ENCODE measurements at places on chromosomes 3 and 15.
A peak's percentile ranks its signal among the peaks of the same experiment; 100 is the strongest.

GRCh38 chr3:38552364-38552763, 56.2 kb downstream of the EXOG start:
- DNase-seq, result no peak

DNA sequence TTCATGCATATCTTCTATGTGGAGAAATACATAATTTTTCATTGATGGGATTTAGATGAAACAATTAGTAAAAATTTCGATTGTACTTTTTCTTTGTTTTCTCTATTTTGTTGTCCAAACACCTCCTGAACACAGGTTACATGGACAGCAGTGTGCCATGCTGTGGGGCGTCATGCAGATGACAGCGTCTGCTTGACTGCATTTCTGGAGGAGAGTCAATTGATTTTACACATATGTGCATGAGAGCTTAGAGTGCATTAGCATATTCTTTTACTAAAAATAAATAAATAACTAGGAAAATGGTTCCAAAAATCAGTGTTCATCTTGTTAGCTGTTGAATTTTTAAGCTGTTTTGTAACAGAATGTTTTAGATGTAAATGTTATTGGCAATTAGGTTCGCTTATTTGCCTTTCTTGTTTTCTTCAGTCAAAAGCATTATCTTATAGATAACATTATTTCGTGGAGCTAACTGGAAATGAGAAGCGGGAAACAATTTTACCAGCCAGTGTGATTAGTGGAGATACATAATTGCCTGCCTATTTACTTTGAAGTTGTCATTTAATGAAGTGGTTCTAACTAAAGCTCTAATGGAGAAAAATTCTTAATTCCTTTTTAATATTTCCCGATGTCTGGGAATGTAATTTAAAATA, 82.7 kb upstream of the VGLL3 start:
- DNase-seq, result no peak

- DNase-seq, result no peak
Observed at GRCh38 chr3:108125153-108125543, 34.3 kb upstream of the CD47 start.

GRCh38 chr3:2897821-2898220, 212.4 kb downstream of the IL5RA start:
- no peak for DNase-seq

GRCh38 chr3:175911937-175912336, 1052.8 kb downstream of the NAALADL2 start:
- DNase-seq, result no peak

DNA sequence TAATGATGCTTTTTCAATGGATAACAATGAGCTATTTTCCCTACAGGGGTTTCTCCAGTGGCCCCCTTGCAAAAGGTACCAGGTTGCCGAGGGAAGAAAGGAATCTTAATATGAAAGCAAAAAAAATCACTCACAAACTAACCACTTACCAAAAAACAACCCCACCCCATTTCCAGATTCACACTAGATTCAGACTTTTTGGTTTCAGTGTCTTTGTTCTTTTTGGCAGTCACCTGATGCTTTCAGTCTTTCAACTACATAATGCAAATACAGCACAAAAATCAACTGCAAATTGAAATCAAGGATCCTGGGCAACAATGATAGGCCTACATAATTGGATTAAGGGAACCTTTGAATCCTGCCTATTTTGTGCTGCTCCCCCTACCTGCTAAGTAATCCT, 71.1 kb upstream of the RAP2B start:
- no peak for DNase-seq

DNA sequence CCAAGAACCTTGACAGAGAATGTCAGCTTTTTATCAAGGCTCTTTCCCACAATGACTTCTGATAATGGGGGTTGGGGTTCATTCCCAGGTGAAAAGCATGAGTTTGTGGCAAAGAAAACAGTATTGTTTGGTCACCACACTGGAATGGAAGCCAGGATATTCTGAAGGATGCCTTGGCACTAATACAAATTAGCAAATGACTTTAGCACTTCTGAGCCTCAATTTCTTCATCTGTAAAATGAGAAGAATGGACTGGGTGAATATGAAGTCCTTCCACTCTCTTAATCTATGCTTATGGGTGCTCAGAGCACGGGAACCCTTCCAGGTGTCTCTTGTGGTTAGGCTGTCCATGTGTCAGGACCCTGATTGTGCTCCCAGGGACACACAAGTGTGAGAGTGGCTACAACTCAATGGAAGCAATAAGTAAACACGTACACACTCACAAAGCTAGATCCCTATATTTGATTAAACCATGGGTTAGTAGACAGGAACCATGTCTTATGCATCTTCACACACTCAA, 21.4 kb downstream of the RAB27A start:
- DNase-seq, result no peak

- no peak for DNase-seq
Observed at GRCh38 chr3:124281453-124282316, 289.8 kb upstream of the ROPN1 start.

DNA sequence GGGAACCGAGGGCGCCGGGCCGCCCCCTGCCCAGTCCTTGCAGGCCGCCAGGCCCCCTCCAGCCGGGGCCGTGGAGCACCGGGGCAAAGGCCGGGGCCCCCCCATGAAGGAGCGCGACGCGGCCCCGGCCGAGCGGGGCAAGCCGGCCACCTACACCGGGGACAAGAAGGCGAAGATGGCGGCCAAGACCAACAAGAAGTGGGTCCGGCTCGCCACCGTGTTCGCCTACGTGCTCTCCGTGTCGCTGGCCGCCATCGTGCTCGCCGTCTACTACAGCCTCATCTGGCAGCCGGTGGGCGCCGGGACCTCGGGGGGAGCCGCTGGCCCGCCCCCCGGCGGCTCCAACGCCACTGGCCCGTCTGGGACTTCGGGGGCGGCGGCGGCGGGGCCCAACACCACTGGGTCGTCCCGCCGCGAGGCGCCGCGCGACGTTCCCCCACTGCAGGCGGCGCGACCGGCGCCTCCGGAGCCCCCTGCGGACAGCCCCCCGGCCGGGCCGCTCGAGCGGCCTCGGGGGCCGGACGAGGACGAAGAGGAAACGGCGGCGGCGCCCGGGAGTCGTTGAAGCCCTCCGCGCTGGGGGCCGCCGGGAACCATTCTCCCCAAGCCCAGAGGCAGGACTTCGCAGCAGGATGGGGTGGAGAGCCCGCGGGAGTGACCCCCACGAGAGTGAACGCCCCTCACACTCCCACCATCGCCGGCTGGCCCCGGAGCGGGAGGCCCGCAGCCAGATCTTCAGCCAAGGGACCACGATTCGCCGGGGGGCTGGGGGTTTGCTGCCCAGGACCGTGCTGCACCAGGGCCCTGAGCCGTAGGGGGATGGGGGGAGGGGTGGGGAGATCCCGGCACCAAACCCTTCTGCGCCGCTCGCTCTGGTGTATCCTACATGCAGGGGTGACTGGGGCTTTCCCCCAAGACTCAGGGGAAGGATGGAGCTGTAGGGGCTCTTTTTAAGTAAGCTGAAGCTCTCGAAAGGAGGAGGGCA, 753 bp downstream of the INAFM2 start:
- peak; percentile 48 for DNase-seq

DNA sequence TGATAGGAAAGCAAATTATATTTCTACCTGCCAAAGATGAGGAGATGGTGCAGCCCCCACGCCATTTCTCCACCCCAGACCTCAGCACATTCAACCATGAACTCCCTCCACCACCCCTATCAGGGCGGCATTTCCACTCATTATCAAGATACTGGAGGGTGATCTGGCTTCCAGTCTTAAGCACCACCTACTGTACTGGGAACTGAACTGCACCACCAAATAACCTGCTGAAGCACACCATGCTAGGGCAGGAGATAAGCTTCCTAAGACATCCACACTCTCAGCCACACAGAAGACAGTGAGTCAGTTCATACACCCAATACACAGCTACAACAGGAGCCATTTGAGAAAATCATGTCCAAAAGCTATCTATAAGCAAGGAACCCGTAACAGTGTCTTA, 98.8 kb downstream of the FGF7 start:
- no peak for DNase-seq

DNA sequence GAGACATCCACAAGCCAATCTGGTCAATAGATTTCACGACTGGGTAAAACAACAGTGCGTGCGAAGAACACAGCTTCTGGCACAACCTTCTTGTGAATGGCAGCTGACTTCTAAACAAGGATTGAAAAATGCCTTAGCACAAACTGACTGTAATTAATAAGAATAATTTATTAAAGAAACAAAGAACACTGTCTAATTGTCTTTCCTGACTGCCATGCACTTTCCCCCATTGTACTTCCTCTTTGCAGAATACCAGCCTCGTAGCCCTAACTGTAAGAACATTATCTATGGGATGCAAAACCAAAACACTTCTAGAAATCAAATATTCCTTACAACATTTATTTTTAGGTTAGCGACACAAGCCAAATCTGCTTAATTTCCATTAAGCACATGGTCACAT, 6.5 kb downstream of the FOXP1 start:
- DNase-seq, result no peak

- DNase-seq, result no peak
Observed at GRCh38 chr15:41688671-41689070, 28.5 kb downstream of the MGA start.

GRCh38 chr3:127375151-127375930, 87.5 kb upstream of the PRR20G start:
- DNase-seq, result no peak

GRCh38 chr3:180820400-180820799, 92.1 kb upstream of the FXR1 start:
- no peak for DNase-seq

- DNase-seq, result no peak
Observed at GRCh38 chr3:73475175-73475574, 149.6 kb downstream of the PDZRN3 start.

GRCh38 chr3:5585085-5585484, 397.6 kb downstream of the EDEM1 start:
- no peak for DNase-seq

DNA sequence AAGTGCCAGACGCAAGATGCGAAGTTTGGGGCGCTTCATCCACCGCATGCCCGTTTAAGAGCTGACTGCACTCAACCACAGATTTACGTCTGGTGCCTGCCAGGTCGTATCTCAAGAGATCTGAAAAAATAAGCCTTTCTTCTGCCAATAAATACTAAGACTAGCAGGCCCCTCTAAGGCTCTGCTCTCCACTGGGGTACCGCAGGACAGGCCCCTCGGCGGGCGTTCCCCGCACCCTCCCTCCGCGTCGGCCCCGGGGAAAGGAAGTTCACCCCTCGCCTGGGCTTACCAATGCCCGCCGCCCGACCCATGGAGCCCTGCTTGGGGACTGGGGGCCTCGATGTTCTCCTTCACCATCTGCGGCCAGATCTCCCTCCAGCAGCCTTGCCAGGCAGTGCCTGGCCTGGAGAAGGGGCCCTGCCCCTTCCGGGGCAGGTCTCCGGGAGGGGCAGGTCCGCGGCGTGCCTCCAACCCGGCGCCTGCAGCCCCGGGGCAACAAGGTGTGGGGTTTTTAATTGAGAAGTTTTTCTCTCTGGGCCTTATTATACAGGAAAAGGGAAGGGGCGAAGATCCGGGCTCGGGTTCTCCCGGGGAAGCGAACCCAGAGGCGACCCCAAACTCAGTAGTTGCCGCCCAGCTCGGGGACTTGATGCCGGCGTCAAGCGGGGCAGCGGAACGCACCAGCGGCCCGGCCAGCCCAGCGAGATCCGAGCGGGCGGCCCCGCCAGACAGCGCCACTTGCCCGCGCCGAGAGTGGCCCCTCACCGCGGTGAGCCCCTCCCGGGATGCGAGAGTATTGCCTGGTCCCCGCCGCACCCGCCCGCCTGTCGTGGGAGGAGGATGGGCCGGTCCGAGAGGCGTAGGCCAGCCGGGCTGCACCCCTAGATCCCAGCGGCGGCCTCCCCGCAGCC, 735 bp downstream of the GOLGA8B start:
- peak; percentile 50 for DNase-seq

GRCh38 chr3:151460774-151461450, at the start of gene IGSF10:
Gene IGSF10, minus strand, starts transcription at chr3:151461061. Its CDS starts 2,352 bp downstream, at chr3:151458709.
- DNase-seq, result no peak

DNA sequence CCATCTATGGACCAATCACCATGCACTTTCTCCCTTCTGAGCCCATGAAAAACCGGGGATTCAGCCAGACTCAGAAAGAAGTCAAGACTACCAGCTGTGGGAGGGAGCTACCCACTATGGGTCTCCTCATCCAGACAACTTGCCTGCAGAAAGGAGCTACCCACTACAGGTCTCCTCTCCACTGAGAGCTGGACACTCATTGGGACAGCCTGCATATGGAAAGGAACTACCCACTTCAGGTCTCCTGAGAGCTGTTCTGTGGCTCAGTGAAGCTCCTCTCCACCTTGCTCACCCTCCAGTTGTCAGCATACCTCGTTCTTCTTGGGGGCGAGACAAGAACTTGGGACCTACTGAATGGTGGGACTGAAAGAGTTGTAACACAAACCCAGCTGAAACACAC, 22.3 kb upstream of the ZBED2 start:
- no peak for DNase-seq

GRCh38 chr3:65854606-65855304, 184.0 kb downstream of the MAGI1 start:
- no peak for DNase-seq

- no peak for DNase-seq
Observed at GRCh38 chr15:83565138-83565537, 88.8 kb upstream of the ADAMTSL3 start.

GRCh38 chr3:29167180-29167579, 113.7 kb upstream of the RBMS3 start:
- no peak for DNase-seq

DNA sequence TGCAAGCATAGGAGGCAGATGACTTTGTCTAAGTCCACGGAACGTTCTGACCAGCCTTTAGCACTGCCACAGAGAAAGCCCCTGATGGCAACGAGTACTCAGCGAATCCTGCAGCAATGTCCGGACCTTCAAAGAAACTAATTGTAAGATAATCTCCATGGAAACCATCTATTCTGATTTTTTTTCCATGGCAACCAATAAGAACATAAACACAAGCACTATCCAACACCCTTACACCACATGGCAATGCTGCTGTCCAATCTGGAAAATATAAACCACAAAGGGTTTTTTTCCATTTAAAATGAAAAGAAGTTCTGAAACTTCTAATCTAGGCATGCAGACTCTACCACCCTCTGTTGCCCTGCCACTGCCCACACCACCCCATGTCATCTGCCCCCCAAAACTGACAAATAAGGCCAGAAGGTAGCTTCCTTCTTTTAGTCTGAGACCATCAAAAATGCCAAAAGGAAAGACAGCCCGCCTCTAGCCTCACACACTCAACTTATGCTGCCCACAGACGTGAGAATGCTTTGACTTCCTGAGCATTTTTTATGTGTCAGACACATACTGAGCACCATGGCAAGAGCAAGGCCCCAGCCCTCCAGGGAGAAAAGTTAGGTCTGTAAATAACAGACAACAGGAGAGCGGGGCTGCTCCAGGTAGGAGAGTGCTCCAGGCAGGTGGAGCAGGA, 44.5 kb downstream of the POC1A start:
- no peak for DNase-seq

GRCh38 chr3:179541094-179541493, 21.6 kb upstream of the ACTL6A start:
- no peak for DNase-seq

DNA sequence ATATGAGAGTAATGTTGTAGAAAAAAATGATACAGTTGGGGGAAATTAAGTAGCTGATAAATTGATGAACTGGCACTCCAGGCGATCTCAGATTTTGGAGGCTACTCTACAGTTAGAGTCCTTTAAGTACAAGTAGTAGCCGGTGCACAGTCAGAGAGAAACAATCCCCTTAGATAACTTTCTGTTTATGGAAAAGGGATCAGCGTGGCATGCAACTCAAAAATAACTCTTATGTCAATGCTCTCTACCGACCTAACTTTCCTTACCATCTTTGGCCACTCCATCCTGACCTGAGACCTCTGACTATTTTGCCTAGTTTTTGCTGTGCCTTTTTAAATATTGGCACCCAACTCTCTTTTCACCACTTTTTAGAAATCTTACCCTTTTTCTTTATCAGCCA, 299.6 kb downstream of the UNC13C start:
- DNase-seq, result no peak

GRCh38 chr3:36282766-36283165, 97.5 kb upstream of the STAC start:
- DNase-seq, result no peak
